Neural crest cell (in vitro differentiated cells): ENCODE measurements at places on chromosomes 5 and 9.

DNA sequence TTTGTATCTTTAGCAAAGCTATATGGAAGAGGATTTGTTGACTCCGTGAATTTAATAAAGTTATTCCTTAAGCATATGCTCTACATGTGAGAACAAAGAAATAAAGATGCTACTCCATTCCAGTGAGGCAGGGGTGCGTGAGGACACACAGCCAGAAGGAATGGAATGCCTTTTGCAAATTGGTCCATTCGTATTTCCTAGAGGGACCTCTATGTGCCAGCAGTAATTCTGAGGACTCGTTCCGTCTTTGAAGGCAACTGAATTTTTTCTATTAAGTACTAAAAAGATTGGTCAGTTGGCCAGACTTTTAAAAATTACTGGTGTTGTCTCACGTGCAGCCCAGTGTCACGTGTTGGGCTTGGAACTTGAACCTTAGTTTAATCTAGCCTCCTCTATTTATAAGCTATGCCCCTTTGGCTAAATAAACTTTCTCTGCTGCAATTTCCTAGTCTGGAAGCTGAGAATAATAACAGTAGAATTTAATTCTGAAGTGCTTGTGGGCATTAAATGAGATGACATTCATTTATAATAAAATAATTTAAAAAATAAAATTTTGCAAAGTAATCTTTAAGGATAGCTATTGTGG, 13.9 kb downstream of the RAI14 start:
- no peak for DNase-seq

DNA sequence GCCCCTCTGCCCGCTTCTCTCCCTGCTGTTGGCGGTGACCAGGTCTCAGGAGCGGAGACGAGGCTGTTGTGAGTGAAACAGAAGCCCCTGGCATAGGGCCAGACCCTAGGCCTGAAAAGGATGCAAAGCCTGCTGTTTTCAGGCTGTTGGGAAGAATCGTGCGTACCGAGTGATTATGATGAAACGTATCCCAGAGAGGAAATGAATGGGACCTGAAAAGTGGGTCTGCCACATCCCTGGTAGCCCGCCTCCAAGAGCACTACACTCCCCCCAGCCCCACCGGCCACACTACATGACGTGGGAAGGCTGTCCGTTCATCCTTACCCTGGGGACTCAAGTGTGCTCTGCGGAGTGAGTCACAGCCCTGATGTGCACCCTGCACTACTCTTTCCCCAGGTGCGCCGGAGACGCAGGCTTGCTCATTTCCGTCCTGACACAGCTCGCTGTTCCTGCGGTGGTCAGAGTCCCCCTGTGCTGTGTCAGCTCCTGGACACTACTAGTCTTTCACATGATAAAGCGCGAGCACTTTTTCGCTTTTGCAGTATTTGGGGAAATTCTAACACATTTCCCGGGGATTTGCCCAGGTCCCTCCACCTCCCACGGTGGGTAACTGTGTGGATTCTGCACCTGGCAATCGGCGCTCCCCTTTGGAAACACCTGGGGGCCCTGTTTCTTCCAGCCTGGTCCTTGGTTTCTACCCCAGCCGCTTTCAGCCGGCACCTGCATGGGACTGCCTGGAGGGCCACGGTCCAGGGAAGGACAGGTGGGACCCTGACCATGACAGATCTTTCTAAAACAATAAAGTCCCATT, 91.5 kb downstream of the ANKRD33B start:
- DNase-seq: no peak

GRCh38 chr9:122347348-122348287, 23.2 kb upstream of the PTGS1 start:
- DNase-seq: no peak

DNA sequence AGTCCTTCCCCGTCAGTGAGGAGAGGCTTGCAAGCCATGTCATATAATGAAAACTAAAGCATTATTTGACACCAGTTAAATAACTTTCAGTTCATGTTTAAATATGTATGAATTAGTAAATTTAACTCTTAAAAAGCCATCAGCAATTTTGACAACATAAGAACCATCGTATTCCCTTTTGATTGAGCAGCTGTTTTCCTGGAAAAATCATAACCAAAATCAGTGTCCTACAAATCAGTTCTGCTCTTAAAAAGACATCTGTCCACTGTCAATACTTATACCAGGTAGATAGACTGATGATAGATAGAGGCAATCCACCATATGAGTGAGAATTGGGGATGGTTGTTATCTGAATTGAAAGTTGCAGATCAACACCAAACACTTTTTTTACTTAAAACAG, 2.3 kb downstream of the DIRAS2 start:
- DNase-seq: no peak

DNA sequence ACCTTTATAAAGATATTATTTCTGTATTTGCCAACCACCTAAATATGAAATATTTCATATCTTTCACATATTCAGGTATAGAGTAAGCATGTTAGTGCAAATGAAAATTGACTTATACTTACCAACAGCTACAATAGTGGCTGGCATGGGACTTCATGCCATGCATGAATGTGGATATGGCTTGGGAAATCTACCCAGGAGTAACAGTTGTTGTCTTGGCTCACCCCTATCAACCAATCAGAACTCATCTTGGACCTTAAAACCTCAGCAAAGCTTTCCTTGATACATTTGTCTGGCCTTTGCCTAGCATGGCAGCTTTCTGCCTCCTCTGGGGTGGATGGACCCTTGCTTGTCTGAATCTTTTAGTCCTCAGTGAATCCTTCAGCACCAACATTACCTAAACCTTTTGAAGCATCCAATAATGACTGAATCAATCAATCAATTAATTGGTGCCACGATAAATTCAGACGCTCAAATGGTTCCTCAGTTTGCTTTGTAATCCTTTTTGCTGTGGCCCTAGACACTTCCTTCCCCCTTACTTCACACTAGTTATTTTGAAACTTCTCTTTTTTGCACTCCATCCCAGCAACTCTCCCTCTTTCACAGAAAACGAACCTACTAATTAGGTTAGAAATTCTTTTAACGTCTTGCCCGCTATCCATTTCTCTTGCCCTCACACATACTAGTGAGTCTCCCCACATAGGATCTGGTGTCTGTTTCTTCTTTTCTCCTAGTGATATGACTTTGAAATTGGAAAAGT, 132.3 kb upstream of the ZNF608 start:
- DNase-seq: no peak

- no peak for DNase-seq
These were observed 30.1 kb downstream of the FNIP1 start for GRCh38 chr5:131766689-131767088.

DNA sequence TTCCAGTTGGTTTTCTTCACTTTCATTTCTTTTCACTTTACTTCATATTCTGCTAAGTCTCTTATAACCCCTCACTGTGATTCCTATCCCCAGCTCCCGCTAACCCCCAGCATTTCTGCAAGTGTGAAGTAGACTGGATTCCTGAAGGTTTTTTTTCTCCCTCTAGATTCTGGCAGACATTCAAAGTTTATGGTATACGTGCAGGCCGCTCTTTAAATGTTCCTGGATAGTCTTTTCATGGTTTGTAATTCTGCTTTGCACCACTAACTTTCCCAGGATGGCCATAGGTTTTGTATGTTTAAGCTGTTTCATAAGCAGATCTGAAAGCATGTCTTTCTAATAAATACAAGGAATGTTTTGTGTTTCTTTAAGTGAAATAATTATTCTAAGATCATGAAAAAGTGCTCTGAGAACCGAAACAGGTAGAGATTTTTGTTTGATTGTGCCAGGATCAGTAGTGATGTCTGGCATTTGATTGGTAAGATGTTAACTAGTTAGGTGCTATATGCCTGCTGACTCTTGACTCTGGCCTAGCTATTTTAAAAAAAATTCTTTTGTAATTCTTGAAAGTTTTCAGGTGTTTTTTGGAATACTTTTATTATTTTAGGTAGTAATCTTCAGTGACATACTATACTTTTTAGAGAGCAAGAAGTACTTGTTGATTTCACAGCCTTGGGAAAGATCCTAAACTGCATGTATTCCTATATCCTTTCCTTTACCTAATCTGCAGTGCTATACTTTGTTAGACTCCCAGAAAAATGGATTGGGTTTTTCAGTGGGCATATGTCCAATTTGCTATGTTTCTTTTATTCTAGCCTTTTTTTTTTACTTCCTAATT, 29.7 kb downstream of the CNOT6 start:
- no peak for DNase-seq

DNA sequence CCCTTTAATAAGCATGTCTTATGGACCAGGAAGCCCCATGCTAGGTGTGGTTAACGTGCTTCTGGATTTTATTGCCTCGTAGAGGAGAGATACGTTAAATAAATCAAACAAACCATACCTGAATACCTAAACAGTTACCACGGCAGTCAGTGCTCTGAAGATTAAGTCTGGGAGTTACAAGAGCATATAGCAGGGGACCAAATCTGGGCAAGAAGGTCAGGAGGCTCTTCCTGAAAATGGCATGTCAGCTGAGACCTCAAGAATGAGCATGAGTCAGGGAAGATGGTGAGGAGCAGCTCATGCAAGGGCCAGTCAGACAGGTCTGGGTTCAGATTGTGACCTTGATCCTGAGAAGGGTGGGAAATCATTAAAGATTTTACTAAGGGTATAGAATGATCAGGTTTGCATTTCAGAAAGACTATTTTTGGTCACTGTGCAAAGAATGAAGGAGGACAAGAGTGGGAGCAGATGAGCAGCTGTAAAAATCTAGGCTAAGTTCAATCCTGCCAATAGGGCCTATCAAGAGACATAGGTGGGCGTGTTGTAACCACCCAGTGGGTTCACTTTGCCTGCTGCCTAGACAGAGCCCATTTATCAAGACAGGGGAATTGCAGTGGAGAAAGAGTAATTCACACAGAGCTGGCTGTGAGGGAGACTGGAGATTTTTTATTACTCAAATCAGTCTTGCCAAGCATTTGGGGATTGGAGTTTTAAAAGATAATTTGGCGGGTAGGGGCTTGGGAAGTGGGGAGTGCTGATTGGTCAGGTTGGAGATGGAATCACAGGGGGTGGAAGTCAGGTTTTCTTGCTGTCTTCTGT, 4.8 kb upstream of the ZNF366 start:
- DNase-seq: no peak

DNA sequence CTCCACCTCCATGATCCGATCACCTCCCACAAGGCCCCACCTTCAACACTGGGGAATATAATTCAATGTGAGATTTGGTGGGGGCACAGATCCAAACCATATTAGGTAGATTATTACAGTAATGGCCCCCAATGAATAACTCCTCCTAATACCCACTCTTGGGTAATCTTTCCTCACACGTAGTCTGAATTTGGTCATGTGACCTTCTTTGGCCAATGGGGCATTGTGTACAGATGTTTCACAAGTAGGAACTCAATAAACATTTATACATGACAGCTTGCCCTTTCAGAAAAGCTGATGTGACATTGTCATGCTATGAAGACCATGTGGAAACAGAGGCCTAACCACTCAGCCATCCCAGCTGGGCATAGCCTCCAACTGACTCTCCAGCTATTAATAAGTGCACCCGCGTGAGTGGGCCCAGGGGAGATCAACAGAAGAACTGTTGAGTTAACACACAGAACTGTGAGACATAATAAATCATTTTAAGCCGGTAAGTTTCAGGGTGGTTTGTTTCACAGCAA, 10.6 kb downstream of the GPR150 start:
- DNase-seq: no peak

DNA sequence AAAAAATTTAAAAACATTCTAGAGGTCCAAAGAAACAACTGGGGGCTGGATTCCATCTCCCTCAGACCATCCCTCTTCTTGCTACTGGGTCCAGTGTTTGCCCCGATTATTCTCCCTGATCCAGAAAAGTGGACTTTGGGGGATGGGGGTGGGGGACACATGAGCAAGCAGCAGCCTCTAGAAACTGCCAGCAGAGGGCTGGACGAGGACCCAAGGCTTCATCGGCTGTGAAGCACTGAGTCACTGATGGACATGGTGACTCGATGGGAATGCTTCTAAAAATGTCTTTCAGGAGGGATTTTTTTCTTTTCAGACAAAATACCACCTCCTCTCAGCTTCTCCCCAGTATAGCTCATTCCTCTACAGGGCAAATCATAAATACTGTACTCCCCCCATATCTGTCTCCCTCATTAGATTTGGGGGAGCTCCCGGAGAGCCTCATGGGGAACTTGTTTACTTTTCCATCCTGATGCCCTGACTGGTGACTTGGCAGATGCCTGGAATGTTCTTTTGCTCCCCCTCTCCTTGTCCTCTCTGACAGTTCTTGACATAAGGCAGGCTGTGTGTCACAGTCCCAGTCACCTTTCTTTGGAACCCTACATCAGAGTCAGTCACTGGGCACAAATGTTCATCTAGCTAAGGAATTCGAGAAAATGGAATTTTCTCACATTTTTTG, 67.2 kb upstream of the STC2 start:
- no peak for DNase-seq

DNA sequence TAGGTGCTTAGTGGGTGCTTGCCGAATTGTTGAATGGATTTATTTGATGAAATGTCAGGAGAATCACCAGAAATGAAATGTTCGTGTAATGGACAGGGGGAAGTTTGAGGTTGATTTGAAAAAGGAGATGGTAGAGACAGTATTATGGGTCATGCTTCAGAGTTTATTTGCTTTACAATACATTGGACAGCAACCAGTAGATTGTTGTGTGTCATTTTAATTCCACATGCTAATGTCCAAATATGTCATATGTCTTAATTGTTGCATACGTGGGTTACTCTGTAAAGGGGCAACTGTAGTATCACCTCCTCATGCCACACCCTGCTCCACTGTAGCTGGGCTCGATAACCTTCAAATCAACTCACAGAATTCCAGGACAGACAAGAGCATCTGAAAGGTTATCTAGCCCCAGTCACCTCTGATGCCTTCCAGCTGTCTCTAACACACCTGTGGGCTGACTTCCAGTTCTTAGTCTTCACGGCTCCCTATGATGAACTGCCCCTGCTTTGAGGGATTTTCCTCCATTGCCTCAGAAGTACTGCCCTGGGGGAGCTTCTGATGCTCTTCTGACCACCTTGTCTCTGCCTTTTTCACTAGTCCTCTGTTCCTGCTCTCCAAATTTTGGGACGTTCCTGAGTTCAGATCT, 1.7 kb downstream of the PDCD1LG2 start:
- DNase-seq: no peak

DNA sequence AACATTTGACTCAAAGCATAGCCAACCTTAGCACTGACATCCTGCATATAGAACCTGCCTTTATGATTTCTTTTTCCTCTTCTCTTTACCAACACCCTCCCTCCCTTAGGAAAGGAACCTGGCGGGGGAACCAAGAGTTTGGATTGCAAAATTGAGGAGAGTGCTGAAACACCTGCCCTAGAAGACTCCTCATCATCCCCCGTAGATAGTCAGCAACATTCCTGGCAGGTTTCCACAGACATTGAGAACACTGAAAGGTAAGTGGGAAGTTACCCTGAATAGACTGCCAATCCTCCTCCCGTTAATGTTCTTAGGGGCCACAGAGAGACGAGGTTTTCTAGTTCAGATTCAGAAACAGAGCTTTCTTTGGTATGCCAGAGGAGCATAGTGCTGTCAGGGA, 88.8 kb downstream of the RGS7BP start:
- no peak for DNase-seq

GRCh38 chr9:110059461-110059860, 148.5 kb downstream of the C9orf152 start:
- no peak for DNase-seq

GRCh38 chr9:22244139-22245011, 202.2 kb upstream of the DMRTA1 start:
- peak; percentile 19 for DNase-seq
